ENCODE measurements at places on chromosomes 7 and 10.

GRCh38 chr7:101172005-101172853 lies 6.9 kb upstream of the VGF start:
- DNase-seq: no peak

- no peak for DNase-seq
These were observed 124.8 kb downstream of the MPP7 start for GRCh38 chr10:28177944-28178637.

DNA sequence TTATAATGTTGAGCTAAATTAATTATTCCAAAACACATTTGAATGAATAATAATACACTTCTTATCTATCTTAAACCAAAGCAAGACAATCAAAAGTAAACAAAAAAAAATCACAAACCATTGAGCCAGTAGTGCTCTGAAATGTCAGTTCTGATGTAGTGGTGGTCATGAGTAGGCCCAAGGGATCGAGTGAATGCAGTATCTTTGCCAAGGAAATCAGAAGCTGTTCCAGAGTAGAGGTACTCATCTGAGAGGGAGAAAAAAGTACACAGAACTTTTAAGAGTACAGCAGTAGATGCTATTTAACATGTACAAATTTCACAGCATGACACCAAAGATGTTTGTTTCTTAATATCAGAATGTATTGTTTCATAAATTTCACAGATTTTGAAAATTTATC lies 121.5 kb downstream of the SEMA3D start:
- DNase-seq: no peak

DNA sequence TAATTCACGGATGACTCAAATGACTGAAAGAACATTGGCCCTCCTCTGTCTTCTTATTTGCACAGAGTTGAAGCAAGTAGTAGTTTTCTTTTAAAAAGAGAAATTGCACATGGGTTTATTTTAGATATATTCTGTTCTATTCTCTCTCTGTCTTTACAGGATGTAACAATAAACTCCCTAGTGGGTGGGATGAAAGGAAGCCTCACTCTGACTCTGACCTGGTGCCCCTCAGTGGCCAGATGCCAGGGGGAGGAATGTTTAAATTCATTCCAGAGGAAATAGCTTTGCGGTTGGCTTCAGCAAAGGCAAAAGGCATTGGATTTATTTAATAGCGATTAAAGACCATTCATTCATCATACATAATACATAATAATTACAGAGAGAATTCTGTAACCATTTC lies 156.4 kb upstream of the MTPN start:
- no peak for DNase-seq

DNA sequence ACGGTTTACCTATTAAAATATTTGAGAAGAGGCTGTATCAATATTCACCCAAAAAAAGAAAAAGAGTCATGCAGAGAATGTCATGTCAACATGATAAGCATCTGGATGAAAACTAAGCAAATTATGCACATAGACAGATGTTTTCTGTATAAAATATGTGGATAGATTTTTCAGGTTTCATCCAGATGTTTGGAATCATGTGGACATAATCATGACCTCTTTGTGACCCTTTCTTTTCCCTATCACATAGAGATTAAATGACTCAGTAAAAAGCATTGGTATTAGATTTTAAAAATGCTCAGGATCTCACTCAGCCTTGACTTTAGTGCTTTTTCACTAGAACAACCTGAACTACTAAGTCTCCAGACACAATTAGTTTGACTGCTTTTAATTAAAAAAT lies 90.0 kb downstream of the FOXP2 start:
- no peak for DNase-seq
